COR-L47 (cell line): ENCODE measurements at places on chromosomes 3 and 15.

DNA sequence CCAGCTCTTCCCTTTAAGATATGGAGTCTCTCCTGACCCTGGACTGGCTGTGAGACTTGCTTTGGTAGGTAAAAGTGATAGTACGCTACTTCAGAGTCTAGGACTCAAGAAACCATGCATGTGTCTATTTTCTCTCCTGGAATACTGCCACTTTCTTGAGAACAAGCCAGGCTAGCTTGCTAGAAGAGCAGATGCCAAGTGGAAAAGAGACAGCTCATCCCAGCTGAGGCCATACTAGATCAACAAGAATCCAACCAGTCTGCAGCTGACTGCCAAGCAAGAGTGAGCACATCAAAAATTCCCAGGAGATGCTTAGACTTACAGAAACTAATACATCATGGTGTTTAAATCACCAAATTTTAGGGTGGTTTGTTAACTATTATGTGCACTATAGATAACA, 208.3 kb upstream of the RBMS3 start:
- no peak for DNase-seq

GRCh38 chr3:27508424-27508823, 24.2 kb upstream of the SLC4A7 start:
- no peak for DNase-seq

DNA sequence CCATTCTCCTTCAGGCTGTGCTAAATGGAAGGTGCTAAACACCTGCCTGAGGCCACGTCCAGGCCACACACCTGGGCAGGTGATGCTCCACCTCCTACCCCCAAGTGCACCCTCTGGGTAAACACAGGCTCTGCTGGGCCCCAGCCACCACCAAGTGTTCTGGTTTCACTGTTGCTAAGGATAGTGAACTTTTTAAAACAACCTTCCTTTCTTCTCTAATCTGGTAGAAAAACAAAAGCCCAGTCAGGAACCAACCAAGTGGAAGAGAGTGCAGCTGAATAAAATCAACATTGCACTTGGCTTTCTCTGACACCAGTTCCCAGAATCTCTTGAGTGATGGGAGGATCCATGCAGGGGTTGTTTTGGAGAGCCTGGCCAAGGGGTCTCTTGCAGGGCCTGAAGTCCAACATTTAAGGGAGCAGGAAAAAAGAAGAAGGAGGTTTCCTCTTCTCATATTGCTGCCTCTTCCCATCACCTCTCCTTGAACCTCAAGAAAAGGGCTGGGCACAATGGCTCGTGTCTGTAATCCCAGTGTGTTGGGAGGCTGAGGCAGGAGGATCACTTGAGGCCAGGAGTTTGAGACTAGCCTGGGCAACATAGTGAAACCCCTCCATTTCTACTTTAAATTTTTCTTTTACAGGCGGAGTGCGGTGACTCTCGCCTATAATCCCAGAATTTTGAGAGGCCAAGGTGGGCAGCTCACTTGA, 26.2 kb upstream of the ATP13A3 start:
- peak; percentile 82 for DNase-seq

- DNase-seq, result no peak
These were observed 50.3 kb downstream of the MEF2A start for GRCh38 chr15:99616129-99616528.
